ENCODE measurements at places on chromosomes 5 and 9. TPM values are rescaled to one million over a fixed set of nuclear protein-coding genes. Genes with fewer than 3 reads are reported as not detected.

DNA sequence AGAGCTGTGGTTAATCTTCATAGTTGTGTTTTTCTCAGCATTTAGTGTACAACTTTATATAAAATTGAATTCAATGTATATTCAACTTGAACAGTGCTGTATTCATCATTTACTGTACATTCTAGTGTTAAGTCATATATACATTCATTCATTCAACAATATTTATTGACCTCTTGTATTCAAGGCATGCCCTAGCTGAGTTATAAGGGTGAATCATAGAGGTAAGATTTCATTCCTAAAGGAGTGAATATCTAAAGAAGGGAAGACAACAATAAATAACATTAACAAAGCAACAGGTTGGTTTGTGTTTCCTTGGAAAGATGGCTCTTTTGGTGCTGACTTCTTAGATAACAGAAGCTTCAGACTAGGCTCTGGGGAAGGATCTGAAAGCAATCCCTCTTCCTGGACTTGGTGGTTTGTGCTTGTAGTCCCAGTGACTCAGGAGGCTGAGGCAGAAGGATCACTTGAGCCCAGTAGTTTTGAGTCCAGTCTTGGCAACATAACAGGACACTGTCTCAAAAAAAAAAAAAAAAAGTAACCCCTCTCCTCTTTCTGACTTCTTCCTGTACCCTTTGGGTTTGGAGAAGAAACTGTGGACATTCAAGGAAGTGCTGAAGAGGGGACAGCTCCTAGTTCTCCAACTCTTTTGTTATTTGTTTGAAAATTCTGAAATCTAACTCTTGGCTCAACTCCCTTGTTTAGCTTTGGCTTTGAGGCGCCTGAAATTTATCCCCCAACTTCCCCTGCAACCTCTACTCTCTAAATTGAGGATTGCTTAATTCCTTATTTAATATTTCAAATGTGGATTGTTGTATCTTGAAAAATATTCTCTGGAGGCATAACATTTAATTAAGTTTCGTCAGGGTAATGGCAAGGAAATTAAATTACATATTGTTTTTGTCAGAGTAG, 80.2 kb downstream of the OSTF1 start:
- DNase-seq, result no peak

- no peak for DNase-seq
These were observed 228.8 kb downstream of the FSTL4 start for GRCh38 chr5:133383580-133383939.

- no peak for DNase-seq
These were observed 5.1 kb downstream of the IGFBPL1 start for GRCh38 chr9:38419181-38419580.

DNA sequence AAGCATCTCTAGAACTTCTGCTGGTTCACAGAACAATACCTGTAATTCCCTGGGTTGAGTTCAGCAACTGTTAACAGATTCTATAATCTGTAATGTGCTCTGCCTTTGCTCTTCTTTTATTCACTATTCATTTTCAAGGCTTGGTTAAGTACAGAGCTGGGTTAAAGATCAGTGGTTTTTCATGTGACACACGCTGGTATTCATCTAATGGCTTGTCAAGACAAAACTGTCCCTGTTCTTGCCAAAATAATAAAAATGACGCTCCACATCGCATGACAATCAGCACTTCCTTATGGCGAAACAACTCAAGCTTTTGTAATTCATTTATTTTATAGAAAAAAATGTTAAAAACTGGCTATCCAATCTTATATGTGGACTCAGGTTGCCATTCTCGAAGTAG, 137.9 kb downstream of the BNC2 start:
- no peak for DNase-seq

GRCh38 chr9:106314476-106314875, 548.5 kb upstream of the ZNF462 start:
- no peak for DNase-seq

- DNase-seq, result no peak
These were observed 65.3 kb upstream of the PPP1R26 start for GRCh38 chr9:135414293-135414692.

GRCh38 chr5:4095918-4096630, 500.4 kb downstream of the IRX1 start:
- DNase-seq, result no peak

- no peak for DNase-seq
These were observed 417.1 kb upstream of the DAP start for GRCh38 chr5:11177999-11178711.

DNA sequence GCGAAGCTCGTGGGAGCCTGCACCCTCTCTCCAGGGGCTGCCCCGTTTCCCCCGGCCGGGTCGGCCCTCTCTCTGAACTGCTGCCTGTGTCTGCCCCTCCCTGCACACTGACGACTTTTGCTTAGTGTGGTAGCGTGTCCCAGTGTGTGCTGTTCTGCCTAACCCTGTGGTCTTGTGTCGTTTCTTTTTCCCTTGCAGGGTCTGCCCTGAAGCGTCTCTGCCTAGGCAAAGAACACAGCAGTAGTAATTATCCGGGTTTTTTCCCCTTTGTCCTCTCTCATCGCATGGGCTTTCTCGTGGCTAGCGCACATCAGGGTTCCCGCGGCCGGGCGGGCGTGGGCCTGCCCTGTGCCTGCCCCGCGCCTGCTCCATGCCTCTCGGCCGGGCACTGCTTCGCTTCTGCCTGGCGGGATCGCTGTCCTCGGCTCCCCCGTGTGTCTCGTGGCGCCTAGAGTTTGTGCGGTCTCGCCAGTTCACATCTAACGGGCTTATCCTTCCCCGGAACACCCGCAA, 122.7 kb downstream of the WNK2 start:
- DNase-seq, result no peak

DNA sequence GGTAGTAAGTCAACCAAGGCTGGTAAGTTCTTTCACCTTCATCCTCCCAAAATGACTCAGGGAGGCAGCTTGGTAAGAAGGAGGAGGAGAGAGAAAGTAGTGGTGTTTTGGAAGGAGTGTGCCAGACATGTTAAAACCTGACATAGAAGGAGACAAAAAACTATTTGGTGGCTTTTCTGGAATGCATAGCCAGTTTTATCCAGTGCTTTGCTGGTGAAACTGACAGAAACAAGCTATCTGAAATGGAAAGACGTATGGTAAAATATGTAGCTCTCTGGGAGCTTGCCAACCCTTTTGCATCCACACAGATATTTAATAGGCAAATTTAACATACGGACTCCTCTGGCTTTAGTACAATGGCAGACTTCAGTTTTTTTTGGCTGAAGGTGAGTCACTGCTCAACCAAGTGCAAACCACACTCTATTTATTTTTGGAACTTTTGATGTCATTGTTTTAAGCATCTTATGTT, 45.4 kb downstream of the RAB14 start:
- peak; percentile 96 for DNase-seq

Gene P4HA2
- total RNA-seq, result 293 TPM

Gene GALNT10
- total RNA-seq, result 46.5 TPM

Gene PCDHGA3
- total RNA-seq, result 1.1 TPM

Gene ACTBL2
- not detected for total RNA-seq

Gene CCNB1
- 16.4 TPM for total RNA-seq

Gene RASGEF1C
- not detected for total RNA-seq

Gene ADAMTSL2
- total RNA-seq, result not detected

Gene NR5A1
- not detected for total RNA-seq

All from fibroblast of the aortic adventitia (primary cell).